NCI-H1694 (cell line): ENCODE measurements at places on chromosomes 11 and 22.

DNA sequence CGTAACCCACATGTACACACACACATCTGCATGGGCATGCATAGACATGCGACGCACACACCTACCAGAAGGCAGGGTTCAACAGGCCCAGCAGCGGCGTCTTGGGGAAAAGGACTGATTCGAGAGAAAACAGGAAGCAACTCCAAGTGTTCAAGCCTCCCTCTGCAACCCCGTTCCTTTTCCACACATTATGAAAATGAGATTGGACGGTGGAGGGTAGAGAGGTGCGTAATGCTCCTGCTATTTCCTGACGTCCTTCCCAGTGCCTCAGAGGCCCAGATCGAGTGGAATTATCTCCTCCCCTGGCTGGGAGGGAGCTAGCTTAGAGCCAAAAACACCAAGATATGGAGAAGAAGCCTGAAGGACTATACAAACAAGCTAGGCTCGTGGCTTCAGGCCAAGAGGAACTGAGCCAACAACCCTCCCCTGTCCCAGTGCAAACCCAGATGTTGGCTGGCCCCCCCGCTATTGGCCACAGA, 289.2 kb downstream of the MN1 start:
- no peak for DNase-seq

GRCh38 chr11:36360826-36361415, 64.8 kb downstream of the PRR5L start:
- no peak for DNase-seq

GRCh38 chr22:46632646-46633249, 12.6 kb downstream of the GRAMD4 start:
- DNase-seq = no peak

- DNase-seq = no peak
These were observed 106.0 kb upstream of the LMO1 start for GRCh38 chr11:8369592-8370205.

- DNase-seq = no peak
These were observed 12.0 kb downstream of the SLC35E4 start for GRCh38 chr22:30647536-30647935.

- peak; percentile 94 for DNase-seq
These were observed 90.9 kb upstream of the TP53I11 start for GRCh38 chr11:45041596-45041995.

DNA sequence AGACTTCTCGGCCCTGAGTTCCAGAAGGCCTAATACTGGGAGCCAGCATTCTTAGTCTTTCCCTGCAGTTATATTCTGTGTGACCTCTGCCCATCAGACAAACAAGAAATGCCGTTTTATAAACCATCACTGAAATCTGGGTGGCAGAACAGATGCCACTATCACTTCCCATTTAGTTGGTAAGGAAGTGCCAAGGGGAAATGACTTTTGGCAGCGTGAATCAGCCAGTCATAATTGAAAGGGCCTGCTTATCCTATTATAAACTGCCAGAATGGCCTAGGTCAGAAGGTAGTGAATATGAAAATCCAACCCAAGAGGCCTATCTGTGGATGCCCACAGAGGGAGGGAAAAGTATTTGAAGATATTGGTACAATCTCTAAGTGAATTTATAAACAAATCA, 646.8 kb upstream of the CCDC90B start:
- no peak for DNase-seq

GRCh38 chr11:34075178-34075820, 23.8 kb downstream of the CAPRIN1 start:
- DNase-seq = no peak

- no peak for DNase-seq
These were observed 8.8 kb downstream of the ARCN1 start for GRCh38 chr11:118581057-118581456.

GRCh38 chr11:122874991-122875390, 7.6 kb upstream of the JHY start:
- DNase-seq = no peak

GRCh38 chr11:28054821-28055220, 53.1 kb downstream of the KIF18A start:
- no peak for DNase-seq

DNA sequence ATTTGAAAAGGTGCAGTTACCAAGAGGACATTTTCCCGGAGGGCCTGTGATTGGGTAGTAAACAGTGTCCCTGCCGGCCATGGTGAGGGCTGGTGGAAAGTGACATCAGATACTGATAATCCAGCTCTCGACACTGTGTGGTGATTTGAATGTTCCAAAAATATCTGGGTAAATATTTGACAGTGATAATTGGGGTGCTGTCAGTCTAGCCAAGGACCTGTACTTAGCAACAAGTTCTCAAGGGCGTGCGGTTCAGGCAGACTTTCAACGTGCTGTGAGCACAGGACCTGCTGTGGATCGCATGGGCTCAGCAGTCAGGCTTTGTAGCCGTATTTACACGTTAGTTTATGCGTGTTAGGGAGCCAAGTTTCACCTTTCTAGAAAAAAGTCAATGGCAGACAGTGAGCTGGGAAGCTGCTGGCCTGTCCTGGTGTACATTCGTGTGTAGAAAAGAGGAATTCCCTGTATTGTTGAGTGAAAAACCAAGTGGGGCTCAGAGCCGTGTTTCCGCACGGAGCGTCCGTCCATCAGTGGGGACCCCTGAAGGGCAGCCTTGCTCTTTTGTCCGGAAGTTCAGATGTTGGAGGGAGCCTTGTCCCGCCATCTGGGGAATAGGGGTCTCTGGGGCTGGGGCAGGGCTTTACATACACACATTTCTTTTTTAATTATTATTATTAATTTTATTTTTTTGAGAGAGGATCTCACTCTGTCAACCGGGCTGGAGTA, 11.3 kb downstream of the TRMU start:
- DNase-seq = no peak

DNA sequence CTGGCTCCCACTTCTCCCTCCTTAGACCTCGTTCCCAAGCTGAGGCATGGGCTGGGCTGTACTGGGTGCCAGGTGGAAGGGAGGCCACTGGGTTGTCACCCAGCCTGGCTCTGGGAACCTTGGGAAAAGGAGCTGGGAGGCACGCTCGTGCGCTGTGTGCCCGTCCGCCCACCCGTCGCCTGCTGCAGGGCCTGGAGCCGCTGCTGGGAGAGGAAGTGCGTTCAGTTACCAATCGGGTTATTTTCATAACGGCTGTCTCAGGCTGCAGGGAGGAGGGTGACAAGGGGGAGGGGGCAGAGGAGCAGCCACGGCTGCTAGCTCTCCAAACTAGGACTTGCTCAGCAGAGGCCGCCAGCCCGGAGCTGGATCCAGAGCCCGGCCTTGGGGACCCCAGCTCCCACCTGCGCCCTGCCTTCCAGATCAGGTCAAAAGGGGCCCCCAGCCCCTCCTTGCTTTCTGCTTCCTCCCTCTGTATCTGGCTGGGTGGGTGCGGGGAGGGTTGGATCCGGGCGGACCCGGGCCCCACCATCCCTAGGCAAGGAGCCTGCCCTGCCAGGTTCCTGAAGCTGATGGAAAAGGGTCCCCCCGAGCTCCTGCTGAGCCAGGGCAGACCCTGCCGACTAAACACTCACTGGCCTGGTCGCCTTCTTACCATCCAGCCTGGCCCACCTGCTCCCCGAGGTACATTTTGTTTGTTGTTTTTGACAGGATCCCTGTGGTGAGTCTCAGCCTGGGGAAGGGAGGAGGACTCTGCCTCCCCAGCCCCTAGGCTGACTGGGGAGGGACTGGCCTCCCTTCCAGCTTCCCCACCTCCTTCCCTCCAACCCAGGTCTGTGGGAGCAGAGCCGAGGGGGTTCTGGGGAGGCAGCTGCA, 14.3 kb downstream of the DGKZ start:
- peak; percentile 45 for DNase-seq

- DNase-seq = no peak
These were observed 21.3 kb downstream of the TRIM66 start for GRCh38 chr11:8661001-8661795.

- no peak for DNase-seq
These were observed 743 bp upstream of the CD3D start for GRCh38 chr11:118343248-118343647.

- no peak for DNase-seq
These were observed 51.4 kb downstream of the ADAMTS15 start for GRCh38 chr11:130499828-130500227.

DNA sequence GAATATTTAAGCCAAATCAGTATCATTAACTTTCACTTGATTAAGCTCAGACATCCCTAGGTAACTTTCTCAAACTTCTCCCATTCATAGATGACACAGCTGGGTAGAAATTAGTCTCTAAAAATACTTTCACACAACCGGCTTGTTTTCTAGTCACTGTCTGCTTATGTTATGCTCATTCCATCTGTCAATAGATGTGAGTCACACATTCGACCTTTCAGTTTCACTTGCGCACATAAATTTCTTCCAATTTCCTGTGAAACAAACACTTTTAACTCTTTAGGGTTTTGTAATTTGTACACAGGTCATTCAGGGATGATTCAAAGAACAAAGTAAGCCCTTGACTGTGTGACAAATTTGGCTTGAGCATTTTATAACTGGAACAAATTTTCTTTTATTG, 723.0 kb downstream of the KCNA4 start:
- no peak for DNase-seq

DNA sequence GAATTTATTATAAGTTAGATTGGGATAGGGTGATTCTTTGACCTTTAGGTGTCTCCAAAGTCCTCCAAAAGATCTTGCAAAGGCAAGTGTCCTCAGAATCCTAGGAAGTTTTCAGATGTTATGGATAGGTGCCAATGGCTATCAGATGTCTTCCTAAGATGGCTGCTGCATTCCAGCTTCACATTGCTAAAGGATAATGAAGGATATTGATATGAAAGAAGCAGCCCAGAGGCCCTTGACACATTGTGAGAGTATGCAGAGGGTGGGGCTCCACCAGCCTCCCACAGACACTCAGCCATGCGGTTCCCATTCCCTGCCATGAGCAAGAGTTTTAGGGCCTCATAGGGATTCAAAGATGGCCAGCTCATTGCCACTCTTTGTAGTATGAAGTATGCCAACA, 22.3 kb upstream of the GLYATL2 start:
- no peak for DNase-seq

DNA sequence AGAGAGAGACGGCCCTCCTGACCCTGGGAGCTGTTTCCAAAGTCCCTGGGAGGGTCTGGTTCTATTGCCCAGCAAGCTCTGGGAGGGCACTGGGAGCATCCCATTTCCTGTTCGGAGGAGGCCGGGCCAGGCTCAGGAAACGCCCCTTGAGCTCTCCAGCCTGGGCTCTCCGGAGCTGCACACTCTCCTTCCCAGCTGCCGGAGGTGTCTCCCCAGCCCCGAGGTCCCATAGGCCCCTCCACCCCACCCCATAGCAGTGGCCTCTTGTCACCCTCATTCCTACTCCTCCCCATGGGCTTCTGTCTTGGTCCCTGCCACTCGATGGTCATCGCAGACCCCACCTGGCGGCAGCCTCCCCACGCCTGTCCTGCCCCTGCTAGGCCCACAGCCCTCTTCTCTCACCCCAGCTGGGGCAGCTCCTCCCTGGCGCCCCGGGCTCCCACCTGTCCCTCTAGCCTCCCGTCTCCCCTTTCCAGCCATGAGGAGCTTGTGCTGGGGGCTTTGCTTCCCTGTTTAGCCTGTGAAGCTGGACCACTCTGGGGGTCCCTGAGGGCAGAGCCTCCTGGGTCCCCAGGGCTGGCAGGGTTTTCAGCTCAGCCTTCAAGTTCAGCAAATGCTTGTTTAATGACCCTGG, 2.8 kb downstream of the TSPAN32 start:
- DNase-seq = no peak

DNA sequence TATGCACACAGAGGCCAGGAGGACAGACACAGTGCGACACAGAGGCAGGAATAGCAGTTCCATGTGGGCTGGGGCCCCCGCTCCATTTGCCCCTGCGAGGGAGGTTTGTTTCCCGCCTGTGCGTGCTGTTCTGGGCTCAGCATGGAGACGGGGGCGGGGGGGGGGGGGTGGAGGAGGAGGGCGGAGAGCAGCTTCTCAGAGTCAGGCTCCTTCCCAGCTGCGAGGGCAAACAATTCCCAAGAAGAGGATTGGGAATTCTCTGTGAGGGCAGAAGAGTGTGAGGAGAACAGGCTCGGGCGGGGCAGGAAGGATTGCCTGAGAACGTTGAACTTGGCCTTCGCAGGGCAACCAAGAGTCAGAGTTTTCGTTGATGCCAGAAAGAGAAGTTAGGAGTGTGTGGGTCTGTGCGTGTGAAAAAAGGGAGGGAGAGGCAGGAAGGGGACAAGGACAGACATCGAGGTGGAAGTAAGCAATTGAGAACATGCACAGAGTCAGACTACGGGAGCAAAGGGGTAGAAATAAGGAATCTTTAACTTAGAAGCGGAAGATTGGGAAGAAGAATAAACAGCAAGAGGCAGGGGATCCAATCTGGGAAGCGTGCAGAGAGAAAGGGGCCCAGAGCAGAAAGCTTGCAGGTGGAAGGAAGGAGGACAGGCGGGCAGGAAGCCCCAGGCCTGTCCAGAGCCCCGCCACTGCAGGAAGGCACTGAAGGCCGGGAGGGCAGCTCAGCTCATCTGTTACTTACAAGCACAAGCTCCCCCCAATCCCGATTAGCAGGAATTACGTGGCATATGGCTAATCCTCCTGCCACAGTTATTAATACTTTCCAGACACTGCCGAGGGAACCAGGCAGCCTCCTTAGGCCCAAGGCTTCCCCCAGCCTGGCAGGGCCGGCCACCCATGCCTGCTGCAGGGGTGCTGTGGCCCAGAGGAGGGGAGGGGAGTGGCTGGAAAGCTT, 15.6 kb upstream of the JAM3 start:
- no peak for DNase-seq

DNA sequence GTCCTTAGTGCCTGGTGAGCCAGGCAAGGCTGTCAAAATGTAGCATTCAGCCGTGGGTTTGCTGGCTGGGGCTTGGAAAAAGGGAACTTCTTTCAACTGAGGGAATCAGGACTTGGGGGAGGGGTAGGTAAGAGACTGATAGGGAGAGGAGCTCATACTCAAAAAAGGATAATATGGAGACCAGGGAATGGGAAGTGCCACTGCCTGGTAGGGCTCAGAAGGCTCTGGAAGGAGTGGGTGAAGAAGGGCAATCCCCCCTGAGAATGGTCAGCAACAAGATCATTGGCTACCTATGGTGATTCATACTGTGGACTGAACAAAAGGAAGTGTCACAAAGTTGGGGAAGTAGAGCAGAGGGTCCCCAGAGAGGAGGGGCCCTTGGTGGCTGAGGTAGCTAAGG, 1.9 kb downstream of the CNGA4 start:
- no peak for DNase-seq

DNA sequence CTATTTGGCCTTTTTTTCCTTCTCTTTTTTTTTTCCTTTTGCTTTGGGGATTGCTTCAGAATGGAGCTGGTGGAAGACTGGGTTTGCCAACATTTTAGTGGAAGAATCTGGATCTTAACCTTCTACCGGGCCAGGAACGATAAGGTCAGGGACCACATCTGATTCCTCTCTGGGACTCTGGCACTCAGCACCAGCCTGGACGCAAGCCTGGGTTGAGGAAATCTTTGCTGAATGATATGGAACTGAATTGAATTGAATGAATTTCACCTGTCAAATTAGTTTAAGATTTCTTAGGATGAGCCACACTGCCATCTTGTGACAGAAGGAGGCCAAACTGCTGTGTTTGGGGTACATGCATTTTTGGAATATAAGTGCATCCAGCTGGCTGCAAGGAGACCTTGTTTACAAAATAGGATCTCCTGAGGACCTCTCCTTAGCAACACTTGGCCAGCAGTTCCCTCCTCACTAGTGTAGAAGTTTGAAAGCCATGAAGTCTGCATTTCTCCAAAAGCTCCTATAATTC, 30.4 kb downstream of the TPBGL start:
- no peak for DNase-seq
